ENCODE measurements at places on chromosomes 11 and 22. TPM values are rescaled to one million over a fixed set of nuclear protein-coding genes. Genes with fewer than 3 reads are reported as not detected.

The CSNK2A3 gene
- 2.0 TPM for total RNA-seq

The MISFA gene
- total RNA-seq = 3.7 TPM

The CCDC116 gene
- total RNA-seq = 0.39 TPM

The CASP5 gene
- 0.29 TPM for total RNA-seq

The CCDC87 gene
- total RNA-seq = not detected

The LRRC4C gene
- total RNA-seq = 1.5 TPM

The PHOX2A gene
- total RNA-seq = not detected

The OR2D2 gene
- not detected for total RNA-seq

The VPREB1 gene
- not detected for total RNA-seq

The SEPTIN3 gene
- total RNA-seq = 0.55 TPM

The RHBDD3 gene
- total RNA-seq = 19.2 TPM

The CRYBA4 gene
- total RNA-seq = not detected

The FOLR2 gene
- total RNA-seq = 77.3 TPM

The APOA4 gene
- total RNA-seq = 15.0 TPM

The OR10A2 gene
- not detected for total RNA-seq

The CHRM1 gene
- total RNA-seq = not detected

The RIMBP3B gene
- 0.06 TPM for total RNA-seq

The MUC5AC gene
- not detected for total RNA-seq

The POU2AF2 gene
- total RNA-seq = not detected

The SYCE3 gene
- not detected for total RNA-seq

The CSRP3 gene
- total RNA-seq = not detected

The MDK gene
- total RNA-seq = 13.9 TPM

The GLYAT gene
- total RNA-seq = 6.4 TPM

The CD151 gene
- total RNA-seq = 776 TPM

The FLRT1 gene
- total RNA-seq = not detected

The PGA5 gene
- total RNA-seq = 2.6 TPM

The EXPH5 gene
- total RNA-seq = 0.87 TPM

The CACNA1I gene
- 0.10 TPM for total RNA-seq

The FAM180B gene
- 0.55 TPM for total RNA-seq

The CRYBB3 gene
- total RNA-seq = not detected

The SC5D gene
- 20.7 TPM for total RNA-seq

The SCGB1A1 gene
- not detected for total RNA-seq

The KRTAP5-8 gene
- not detected for total RNA-seq

The C11orf97 gene
- total RNA-seq = not detected

The RASD2 gene
- total RNA-seq = 1.6 TPM

The C11orf65 gene
- 0.32 TPM for total RNA-seq

The WNT11 gene
- 34.1 TPM for total RNA-seq
